ENCODE measurements at places on chromosomes 7 and 10.

- DNase-seq: no peak
Observed at GRCh38 chr7:74056096-74056915, 27.3 kb upstream of the LIMK1 start.

- DNase-seq: no peak
Observed at GRCh38 chr10:32217216-32217615, 129.7 kb downstream of the EPC1 start.

GRCh38 chr7:113015034-113015645, 71.5 kb downstream of the GPR85 start:
- no peak for DNase-seq

DNA sequence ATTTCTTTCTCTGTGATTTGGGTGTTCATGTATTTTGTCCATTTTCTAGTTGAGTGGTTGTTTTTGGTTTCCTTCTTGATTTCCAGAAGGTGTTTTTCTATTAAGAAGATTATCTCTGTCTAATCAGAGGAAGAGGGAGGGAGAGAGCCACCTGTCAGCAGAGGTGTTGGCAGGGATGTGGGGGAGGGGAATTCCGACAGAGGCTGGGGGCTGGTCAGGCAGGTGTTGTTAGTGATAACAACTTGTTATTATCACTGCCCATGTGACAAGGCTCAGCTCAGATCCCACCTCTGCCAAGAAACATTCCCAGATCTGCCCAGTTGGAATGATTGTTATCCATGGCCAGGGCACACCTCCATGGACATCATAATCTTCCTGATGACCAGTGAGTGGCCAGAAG, 293.4 kb downstream of the GFRA1 start:
- DNase-seq: no peak

DNA sequence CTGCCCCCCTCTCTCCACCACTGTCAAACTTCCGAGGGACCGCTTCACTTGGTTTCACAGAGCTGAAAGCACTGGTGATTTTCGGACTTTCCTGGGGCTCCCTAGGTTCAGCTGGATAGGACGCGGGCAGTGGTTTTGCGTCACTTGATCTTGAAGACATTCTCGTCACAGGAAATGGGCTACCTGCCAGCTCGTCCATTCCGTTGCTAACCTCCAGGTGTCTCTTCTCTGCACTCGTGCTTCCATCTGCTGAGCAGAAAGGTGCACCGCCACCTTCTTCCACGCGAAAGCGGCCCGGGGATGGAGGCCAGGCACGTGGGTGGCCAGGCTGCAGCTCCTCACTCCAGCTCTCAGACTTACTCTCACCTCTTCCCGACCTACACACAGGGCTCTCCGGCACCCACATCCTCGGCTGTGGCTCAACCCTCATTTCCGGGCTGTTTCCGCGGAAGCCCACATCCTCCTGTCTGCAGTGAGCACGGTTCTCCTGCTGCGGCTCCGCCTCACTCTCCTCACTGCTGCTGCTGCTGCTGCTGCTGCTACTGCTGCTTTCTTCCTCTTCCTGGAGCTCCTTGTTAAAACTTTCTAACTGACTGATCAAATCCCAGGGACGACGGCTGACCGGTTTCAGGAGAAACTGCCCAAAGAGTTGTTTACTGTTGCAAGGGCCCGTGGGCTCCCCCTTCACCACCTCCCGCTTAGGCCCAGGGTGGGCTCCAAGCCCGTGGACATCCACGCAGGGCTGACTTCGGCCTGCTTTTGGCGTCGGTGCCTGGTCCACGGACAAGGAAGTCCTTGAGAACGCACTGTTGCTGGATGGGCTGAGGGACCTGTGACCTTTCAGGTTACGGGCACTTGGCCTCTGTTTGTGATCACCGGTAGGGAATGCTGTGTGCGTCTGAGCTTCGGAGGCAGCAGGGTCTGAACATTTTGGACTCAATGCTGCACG, 32.1 kb downstream of the JCAD start:
- DNase-seq: peak; percentile 71

DNA sequence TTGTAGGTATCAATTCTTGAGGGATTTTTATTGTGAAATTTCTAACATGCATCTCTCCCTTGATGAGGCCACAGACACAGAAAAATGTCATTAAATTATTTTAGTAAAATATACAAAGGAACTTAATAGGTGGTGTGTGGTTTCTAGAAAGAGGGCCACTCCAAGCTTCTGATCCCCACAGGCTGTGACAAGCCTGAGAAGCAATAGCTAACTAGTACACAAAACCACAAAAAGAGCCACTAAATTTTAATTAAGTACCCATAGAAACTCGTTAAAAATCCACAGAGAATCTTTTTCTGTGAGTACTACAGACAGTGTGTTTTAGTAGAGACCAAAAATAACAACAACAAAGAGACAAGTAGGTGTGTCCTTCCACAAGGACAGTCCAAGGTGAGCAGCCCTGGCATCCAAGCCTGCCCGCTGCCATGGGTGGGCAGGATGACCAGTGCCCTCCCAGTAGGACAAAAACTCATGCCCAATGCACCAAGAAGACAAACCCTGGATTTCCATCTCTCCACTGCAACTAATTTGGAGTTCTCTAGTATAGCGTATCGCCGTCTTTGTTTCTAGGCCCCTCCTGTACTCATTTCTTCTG, 81.0 kb downstream of the RNF216 start:
- no peak for DNase-seq

GRCh38 chr7:66505531-66506451, 122.9 kb upstream of the KCTD7 start:
- no peak for DNase-seq

DNA sequence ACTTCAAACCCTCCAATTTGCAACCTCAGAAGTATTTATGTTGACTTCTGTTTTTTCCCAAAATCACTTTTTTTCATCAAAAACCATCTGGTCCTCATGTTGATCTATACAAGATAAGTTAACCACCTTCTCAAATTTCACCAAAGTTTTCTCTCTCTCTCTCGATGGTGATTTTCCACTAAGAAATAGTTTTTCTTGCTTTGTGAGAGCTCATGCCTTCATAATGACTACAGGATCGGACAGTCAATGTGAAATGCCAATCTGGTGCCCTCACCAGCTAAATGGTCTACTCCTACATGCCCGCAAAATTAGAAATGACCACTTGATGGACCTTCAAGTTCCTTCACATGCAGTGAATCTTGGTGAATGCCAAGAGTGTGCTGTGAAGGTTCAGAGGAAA, 40.4 kb downstream of the CNNM1 start:
- DNase-seq: no peak

DNA sequence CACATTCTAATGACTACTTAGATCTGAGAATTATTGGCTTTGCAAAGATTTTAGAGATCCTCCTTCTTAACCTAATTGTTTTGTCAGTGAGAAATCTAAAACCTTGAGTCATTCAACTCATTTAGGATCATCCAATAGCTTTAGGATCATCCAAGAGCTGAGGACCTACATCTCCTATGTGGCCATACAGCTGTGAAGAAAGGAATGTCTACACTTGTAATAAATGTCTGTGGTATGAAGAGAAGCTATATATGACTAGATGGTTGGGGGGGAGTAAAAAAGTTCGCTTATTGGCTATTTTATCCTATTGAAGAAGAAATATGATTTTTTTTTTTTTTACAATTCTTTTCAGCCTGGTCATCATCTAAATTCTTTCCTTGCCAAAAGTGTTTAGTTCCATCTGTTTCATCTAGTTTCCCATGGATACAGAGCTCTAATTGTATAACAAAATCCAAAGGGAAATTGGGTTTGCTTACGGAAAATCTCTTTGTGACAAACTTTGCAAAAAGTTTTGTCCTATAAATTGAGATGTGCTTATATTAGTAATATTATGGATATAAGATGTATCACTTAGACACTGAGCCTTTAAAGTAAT, 196.7 kb downstream of the PRKG1 start:
- no peak for DNase-seq

DNA sequence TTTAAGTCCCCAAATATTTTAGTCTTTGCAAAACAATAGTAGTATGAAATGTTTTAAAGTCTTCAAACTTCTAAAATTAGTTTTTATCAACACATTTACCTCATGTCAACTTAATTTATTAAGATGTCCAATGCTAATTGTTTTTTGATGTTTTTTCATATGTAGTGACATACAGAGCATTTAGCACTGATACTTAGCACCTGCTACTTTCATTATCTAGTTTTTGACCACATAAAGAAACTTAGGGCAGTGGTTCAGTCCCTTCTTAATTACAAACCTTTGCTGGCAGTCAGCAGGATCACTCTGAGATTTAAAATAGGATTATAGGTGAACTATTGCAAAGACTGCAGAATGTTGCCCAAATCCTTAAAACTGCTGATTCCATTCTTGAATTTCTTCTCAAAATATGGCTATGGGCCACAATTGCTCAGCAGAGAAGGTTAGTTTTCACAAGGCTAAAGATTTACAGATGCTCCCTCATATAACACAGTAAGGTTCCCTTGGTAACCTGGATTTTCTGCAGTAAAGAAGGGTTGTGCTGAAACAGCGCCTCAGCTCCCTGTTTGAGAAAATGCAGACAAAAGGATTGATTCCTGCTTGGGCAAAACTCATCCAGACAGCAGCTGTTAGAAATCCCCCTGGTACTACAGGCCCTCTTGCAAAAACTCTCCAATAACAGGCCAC, 3.4 kb downstream of the GPR85 start:
- DNase-seq: no peak

DNA sequence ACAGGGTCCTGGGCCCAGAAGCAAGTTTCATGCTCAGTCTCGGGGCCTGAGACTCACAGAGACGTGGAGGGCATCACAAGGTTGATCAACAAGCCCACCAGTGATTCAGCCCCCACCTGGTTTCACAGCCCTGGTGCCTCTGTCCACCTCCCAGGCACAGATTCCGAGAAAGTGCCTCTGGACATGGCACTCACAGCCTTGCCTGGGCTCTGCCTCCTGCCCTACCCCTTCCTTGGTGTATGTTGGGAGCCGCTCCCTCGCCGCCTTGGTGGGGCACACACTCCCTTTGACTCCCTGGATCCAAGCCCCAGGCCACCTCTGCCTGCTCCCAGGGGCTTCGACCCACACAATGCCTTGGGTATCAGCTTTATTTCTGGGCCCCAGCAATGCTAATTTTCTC, 200.8 kb upstream of the PPP2R2D start:
- no peak for DNase-seq

- no peak for DNase-seq
Observed at GRCh38 chr7:75727881-75728593, 10.7 kb downstream of the HIP1 start.

GRCh38 chr10:130512936-130513335, 376.7 kb downstream of the GLRX3 start:
- DNase-seq: no peak

DNA sequence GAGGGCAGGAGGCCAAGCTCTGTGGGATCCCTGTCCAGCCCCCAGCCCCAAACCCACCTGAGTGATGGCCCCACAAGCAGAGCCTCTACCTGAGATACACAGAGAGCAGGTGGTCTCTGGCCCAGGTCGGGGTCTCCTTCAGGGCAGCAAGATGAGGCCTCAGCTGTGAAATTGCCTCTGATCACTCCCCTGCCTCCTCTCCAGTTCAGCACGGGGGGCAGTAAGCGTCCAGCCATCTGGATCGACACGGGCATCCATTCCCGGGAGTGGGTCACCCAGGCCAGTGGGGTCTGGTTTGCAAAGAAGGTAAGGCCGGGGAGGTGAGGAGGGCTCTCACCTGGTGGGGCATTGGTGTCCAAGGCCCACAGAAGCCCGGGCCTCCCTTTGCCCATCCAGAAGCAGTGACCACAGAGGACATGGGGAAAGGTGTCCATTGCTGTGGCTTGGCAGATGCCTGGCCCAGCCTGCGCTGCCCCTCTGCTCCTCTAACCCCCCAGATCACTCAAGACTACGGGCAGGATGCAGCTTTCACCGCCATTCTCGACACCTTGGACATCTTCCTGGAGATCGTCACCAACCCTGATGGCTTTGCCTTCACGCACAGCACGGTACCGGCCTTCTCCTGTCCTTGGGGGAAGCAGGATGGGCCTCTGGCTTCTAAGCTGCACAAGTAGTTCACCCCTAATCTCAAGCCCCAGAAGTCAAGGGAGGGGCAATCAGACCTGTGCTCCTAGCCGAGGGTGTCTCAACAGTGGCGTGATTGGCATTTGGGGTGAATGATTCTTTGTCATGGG, 3.1 kb downstream of the CPA1 start:
- no peak for DNase-seq

DNA sequence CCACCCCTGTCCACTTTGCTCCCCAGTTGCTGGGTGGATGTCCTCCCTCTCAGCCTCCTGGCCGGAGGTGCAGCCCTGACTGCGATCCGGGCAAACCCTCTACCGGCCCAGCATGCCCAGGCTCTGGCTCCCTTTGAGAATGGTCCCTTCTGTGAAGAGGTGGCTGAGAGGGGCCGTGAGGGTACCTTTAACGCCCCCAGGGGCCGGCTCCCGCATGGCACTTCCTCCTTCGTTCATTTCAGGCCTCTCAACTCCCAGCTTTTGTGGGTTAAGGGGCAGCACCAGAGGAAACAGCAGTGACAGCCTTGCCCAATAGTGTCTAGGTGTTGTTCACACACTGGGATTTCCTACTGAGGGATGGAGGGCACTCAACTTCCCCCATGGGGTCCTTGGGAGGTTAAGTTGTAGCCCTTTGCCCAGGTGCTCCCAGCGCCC, 33.2 kb upstream of the HABP2 start:
- DNase-seq: no peak

DNA sequence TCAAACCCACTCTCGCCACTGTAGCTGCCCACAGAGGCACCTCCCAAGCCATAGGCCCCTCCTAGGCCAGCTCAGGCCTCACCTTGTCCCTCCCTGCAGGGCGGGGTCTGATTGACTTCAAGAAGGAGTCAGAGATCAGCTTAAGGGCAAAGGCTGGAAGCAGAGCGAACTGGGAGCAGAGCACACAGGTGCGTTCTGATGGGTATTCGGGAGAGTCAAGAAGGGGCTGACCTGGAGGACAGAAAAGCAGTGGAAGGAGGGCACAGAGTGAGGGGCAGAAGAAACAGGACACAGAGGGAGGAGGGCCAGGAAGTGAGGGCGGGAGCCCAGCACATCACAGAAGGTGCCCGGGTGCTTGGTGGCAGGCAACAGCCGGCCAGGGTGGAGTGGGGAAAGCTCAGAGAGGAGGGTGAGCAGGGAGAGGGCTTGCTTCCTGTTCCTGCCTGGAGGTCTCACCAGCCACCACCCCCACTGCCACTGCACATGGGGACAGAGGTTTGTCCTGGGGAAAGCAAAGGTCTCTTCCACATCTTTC, at the start of gene AOC1:
TSS of gene AOC1 (plus strand) at position 147 of the 535 bp plus-strand sequence. CDS start 3,954 bp downstream, outside the sequence.
- no peak for DNase-seq

DNA sequence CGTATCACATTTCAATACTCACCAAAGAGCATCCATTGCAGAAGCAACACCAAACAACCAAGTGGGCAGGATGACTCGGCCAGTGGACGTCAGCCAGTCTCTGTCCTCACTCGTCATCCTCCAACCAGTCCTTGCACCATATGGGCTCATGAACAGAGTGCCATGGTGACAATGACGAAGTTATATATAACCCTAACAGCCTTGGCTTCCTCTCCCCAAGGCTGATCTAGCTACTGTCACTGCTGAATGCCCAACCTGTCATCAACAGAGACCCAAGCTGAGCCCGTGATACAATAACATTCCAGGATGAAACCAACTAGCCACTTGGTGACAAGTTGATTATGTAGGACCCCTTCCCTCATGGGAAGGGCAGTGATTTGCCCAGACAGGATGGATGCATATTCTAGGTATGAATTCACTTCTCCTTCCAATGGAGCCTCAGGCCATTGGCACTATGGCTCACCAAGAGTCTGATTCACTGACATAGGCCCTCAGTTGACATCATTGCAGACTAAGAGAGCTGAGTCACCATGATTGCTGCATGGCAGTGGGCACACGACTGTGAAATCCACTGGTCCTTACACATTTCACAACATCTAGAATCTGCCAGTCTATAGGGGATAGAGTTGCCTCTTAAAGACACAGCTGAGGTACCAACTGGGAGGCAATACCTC, 26.3 kb upstream of the PPIF start:
- DNase-seq: no peak

- DNase-seq: no peak
Observed at GRCh38 chr7:74284781-74285259, 4.4 kb upstream of the CLIP2 start.
